ENCODE measurements at places on chromosomes 12 and 14.

GRCh38 chr14:95291859-95292542, 27.7 kb downstream of the CLMN start:
- DNase-seq = peak; percentile 33

- no peak for DNase-seq
Observed at GRCh38 chr12:50661300-50662115, 102.4 kb upstream of the ATF1 start.

DNA sequence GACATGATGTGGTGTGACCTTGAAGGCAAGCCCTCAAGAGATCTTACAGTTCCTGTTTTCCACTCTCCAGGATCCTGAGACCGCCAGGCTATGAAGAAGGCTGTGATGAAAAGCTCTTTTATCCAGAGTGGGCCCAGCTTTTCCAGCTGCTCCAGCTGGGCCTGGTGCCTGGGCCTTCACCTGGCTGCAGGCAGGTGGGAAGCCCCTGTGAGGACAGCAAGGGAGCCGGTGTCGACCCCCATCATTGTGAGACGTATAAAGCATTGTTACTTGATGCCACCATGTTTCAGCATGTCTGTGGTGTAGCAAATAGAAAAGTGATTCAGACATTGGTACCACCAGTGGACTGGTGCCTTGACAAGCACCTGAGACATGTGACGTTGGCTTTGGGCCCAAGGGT, 190.2 kb downstream of the KIF26A start:
- DNase-seq = no peak

- no peak for DNase-seq
Observed at GRCh38 chr12:47082283-47082682, 2.5 kb upstream of the AMIGO2 start.

DNA sequence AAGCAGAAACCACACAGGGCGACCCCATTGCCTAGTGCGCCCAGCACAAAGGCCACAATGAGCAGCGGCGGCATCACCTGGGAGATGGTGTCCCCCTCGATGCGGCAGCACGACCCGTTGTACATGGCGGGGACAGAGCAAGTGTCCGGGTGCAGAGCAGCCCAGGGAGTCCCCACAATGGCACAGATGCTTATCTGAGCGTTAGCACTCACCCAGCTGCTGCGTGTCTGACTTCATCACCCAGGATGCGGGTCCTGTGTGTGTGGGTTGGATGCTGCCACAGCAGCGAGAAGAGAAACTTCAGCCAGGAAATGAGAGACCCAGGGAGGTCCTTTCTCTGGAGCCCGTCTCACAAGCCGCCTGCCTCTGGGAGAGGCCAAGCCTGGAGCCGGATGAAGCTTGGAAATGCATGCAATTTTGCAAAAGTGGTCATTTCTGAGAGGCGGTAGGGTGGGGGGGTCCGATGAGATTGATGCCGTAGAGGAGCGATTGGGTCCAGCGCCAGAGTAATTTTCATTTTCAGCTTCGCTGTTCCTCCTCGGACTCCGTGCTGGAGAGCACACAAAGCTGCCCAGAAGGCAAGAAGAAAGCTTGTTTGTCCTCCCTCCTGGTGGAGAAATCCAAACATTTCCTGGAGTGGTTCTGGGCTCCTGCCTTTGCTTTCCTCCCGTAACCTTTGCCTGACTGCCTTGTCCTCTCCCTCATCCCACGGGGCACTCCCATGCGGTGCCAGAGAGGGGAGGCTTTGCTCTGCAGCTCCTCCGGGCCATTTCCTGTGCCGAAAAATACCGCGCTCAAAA, at the start of gene HCAR1:
TSS of gene HCAR1 (minus strand) at position 630 of the 800 bp plus-strand sequence. CDS start at position 125, 505 bp downstream.
- no peak for DNase-seq

- DNase-seq = no peak
Observed at GRCh38 chr14:74962046-74962445, 6.6 kb upstream of the PGF start.

DNA sequence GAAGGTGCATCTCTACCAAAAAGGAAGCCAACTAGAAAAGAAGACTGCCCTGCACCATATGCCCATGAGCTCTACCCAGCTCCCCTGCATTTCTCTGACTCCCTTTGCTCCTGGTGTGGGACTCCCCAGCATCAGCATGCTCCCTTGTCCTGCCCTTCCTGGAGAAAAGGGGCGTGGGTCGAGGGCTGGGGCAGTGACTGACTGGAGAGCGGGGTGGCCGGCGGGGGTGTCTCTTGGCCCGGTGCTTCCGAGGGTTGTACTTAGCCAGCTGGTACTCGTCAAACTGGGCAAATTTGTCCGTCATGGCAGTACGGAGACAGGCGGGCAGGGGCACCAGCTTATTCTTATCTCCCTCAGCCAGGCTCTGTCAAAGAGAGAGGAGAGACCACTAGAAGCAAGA, 9.8 kb downstream of the TEP1 start:
- no peak for DNase-seq

DNA sequence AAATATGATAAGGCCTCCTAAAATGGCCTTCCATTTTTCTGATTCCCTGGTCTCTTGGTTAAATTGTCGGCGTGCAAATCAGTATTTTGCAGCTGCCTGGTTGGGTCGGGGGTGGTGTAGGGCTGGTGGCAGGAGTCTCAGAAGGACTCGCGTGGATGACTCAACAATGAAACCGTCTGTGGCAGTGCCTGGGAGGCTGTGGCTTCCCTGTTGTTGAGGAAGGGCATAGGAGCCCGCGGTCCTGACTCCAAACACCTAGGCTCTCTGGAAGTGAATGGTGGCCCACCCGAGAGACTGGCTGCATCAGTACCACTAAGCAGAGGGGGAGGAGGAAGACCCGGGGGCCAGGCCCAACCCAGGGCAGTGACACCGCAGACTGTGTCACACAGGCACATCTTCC, 207.9 kb downstream of the TTC7B start:
- DNase-seq = no peak

GRCh38 chr14:61699027-61699426, 3.7 kb downstream of the HIF1A start:
- DNase-seq = no peak

DNA sequence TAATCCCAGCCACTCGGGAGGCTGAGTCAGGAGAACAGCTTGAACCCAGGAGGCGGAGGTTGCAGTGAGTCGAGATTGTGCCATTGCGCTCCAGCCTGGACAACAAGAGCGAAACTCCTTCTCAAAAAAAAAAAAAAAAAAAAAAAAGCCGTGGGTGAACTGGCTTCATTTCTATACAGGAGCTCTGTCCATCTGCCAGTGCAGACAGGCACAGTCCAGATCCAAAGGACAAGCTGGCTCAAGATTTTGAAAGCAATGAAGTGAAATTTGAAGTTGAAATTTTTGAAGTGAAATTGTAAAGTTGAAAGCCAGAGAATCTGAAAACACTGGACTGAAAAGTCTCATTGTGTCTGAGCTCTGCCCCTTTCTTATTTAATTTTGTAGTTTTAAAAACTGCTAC, 134.7 kb downstream of the CALM1 start:
- DNase-seq = no peak

DNA sequence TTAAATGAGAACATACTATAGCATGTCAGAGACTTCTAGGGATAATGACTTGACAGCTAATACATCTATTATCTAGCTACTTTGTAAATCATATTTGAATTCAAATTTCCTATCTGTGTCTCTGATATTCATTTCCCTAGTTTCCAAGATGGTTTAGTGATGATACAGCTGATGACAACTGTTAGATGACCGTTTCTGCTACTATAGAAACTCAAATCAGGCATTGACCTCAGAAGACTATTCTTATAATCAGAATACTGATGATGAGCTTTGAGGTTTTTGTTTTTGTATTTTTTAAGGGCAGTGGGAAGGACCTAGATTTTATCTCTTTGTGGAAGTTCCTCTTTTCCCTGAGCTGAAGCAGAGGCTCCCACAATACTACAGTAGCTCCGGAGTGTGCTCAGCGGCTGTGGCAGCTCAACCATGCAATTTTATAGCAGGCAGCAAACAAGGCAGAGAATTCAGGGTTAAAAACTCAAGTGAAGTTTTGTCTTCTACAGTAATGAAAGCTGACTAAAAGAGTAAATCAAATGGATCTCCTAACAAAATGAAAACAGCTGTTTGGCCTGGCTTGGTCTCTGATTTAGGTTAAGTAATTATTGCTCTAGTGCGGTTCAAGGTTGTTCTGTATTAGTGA, 145.1 kb downstream of the SLC25A21 start:
- DNase-seq = no peak

DNA sequence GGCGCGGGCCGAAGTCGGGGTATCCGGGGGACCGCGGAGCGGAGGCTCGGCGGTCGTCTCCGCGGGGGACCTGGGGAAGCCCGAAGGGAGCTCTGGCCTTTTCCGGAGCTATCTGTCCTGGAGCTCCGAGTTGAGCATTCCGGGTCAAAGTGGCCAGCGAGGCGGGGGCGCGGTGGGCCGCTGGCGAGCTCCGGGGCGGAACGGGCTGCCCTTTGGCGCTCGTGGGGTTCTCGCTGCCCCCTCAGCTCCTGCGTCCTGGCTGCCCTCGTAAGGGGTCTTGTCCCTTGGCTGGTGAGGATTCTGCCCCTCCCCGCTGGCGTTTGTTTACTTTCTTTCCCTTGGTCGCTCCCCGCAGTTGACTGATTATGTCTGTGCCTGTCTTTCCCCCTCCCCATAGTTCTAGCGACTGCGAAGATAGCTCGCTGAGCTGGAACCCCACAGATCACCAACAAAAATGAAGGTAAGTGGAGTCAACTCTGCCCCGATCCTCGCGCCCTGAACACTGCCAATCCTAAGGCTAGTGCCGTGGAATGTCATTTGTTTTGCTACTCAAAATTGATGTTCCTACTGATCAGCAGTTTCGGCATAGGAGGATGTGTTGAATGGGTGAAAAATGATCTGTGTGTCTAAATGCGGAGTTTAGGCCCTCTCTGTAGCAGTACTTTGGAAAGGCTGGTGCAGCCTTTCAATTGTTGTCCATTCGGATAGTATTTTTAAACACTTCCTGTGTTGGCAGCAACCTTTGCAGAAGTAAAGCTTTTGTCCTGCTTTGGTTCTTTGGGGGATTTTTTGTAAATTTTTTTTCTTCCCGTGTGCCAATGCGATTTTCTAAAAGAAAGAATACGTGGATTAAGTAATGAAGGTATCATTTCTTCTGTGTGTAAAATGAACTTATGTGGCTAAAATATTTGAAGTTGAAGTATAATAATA, 1.3 kb downstream of the ARID4A start:
- DNase-seq = no peak

DNA sequence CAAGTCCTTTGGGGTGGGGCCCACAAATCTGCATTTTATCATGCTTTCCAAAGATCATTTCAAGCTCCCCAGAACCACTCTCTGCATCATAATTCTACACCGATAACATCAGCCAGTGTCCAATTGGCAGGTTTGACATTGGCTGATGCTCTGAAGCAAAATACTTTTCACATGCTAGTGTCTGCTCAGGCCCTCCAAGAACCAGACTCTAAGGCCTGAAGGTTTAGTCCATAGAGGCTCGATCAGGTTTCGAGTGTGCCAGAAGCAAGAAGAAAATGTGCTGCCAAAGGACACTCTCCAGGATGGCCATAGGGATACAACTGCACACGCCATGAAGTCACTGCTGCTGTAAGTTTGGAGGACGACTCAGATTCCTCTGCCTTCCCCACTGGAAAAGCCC, 280.3 kb downstream of the KSR2 start:
- DNase-seq = no peak

DNA sequence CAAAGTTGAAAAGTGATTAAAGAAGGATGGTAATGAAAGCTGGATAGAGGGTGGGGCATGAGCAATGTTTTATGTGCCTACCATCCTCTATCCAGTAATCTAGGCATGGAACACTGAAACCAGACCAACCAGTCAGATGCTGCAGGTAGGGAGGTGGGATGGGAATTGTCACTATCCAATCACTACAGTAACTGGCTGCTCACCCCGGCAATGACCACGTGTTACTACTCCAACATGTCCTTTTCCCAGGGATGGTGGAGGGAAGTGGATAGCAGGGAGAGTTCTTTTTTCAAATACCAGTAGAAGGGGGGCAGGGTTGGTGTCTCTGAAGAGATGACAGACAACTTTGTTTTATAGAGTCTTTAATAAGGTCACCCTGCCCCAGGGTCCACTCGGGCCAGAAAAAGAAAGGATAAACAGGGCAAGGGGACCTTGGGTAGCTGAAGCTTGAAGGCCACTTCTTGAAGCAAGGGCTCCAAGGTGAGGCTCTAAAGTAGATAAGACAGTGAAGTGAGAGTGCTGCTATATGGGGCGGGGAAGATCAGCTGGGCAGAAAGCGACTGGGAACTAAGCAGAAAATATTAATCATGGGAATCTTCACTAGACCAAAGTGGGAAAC, 14.7 kb upstream of the CDH24 start:
- DNase-seq = no peak

DNA sequence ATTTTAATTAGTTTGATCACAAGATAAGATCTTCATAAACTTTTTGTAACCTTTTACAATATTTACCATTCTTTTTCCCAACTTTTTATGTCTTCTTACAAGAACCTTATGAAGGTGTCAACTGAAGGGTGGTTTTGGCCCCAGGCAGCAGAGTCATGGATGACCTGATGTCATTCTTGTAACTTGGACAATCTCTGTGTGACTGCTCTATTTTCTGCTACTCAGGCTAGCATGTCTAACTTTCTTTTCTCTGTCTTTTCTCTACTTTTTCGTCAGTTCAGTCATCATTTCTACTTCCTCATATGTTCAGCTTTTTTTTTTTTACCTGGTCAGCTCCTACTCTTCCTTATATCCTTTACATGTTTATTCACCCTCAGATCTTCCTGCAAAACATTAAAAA, 150.7 kb upstream of the PTPRQ start:
- DNase-seq = no peak

DNA sequence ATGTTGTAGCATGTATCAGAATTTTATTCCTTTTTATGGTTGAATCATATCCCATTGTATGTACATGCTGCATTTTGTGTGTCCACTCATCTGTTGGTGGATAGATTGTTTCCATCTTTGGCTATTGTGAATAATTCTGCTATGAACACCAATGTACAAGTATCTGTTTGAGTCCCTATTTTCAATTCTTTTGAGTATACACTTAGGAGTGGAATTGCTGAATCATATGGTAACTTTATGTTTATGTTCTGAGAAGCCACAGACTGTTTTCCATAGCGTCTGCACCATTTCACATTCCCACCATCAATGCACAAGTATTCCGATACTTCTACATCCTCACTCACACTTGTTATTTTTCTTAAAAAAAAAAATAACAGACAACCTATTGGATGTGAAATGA, 91.5 kb downstream of the ARF6 start:
- no peak for DNase-seq

DNA sequence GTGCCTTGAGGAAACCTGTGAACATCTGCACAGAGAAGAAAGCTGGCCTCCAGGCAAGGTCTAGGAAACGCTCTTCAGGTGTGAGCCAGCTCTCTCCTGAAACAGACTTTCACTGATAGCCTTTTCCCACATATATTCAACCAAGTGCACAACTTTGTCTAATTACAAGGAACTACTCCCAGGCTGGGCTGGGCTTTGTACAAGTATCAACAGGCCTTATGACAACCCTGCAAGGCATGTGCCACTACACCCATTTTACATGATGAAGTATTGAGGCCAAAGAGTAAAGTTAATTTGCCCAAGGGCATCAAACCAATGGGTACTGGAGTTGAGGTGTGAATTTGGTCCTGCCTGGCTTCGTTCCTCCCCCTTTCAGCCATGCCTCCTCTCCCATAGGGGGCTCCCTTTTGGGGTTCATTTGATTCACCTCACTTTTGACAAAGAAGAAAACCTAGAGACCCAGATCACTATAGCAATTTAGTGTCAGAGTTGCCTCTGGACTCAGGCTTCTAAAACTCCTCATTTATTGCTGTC, 2.1 kb downstream of the CSRP2 start:
- DNase-seq = no peak

Measured in fibroblast of skin of left biceps (primary cell).